ENCODE measurements at places on chromosomes 4 and X.
A peak's percentile ranks its signal among the peaks of the same experiment; 100 is the strongest.

DNA sequence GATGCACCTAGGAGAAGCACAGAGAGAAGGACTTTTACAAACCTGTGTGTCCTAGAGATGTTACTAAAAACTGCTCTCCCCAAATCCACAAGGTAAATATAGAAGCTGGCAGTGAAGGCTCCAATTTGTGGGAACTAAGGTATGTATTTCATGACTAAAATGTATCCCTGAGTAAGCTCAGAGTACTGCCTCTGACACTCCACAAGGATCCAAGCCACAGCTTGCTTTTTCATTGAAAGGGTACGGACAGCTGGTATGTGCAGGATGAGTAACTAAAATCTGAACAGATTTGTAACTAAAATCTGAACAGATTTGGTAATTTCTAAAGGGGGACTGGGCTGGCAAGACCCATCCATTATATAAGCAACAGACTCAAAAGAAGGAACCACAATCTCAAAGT is 187.6 kb downstream of the DCLK2 start:
- no peak for DNase-seq

DNA sequence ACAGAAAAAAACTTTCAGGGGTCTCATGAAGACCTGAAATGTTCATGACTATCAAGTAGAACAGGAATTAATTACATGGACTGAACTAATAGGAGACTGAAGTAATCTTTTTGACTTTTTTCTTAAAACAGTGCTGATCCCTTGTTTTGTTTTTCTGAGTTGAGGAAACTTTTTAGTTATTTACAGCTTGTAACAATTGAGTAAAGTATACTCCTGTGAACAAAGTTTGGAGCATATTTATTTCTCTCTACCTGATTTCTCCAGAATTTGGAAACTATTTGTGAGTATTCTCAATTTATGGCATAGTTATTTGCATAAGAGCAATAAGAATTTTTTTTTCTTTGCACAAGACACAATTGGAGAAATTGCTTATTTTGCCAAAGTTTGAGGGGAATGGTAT is 64.8 kb downstream of the PCDH18 start:
- no peak for DNase-seq

GRCh38 chr4:110675426-110675825 is 52.5 kb upstream of the PITX2 start:
- DNase-seq, result no peak

- no peak for DNase-seq
Measured at GRCh38 chr4:107279733-107280132, 243.6 kb upstream of the DKK2 start.

- DNase-seq, result no peak
Measured at GRCh38 chr4:38275331-38276100, 315.3 kb downstream of the PTTG2 start.

GRCh38 chrX:10939424-10939823 is 171.7 kb upstream of the HCCS start:
- DNase-seq, result no peak

DNA sequence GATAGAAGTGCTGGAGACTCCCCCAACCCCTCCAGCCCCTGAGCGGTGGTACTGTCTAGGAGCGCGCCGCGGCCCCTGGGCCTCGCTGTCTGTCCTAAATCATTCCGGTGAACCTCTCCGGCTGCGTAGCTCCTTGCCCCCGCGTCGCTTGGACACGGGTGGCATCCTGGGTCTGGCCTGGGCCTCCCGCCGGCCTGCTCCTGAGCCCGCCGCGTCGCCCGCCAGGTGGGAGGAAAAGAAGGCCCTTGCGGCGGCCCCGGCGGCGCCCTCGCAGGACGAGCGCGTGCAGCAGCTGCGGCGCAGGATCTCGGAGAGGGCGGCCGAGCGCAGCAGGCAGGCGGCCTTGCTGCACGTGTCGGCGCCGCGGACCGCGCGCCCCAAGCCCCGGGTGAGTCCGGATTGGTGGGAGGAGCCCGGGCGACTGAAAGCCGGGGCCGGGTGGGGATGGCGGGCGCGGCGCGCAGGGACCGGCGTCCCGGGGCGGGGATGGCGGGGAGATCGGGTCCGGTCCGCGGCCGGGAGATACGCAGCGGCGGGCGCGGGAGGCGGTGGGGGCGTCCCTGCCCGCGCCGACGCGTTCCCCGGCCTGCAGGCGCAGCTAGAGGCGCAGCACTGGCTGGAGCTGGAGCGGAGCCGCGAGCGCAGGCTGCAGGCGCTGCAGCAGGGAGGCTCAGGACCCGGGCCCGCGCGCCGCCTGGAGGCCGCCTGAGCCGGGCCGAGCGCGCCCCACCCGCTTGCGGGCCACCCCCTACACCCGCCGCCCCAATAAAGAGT is 6.5 kb upstream of the RNF4 start:
- DNase-seq, result peak; percentile 68

- DNase-seq, result peak; percentile 39
Measured at GRCh38 chr4:1711571-1712215, 426 bp downstream of the SLBP start.

- DNase-seq, result no peak
Measured at GRCh38 chr4:32180086-32180485, 1459.9 kb downstream of the PCDH7 start.

GRCh38 chr4:139675651-139676050 is 10.0 kb downstream of the MGST2 start:
- no peak for DNase-seq

- no peak for DNase-seq
Measured at GRCh38 chr4:16029262-16029661, 54.6 kb downstream of the PROM1 start.

GRCh38 chr4:80336582-80336981 is 1.1 kb downstream of the CFAP299 start:
- no peak for DNase-seq

DNA sequence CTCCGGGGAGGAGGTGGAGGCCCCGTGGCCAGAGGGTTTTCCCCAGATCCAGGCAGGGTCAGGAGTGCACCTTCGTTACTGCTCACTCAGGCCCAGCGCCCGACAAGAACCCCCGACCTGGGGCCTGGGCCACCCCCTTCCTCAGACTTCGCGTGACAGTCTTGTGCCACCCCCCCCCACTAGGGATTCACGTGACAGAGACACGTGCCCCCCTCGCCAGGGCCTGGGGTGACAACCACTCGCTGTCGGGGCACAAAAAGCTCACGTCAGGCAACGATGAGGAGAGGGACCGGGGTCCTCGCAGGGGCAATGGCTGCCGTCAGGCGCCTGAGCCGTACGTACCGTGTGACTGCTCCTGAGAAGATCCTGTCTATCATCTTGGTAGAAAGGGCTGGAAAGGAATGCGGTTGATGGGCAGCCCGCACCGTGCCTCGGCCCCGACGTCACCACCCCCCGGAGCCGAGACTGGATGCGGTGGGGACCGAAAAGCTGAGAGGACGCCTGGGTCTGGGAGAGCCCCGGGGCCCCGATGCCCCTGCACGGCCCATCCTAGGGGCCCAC is 23.0 kb upstream of the GTPBP6 start:
- DNase-seq, result no peak

DNA sequence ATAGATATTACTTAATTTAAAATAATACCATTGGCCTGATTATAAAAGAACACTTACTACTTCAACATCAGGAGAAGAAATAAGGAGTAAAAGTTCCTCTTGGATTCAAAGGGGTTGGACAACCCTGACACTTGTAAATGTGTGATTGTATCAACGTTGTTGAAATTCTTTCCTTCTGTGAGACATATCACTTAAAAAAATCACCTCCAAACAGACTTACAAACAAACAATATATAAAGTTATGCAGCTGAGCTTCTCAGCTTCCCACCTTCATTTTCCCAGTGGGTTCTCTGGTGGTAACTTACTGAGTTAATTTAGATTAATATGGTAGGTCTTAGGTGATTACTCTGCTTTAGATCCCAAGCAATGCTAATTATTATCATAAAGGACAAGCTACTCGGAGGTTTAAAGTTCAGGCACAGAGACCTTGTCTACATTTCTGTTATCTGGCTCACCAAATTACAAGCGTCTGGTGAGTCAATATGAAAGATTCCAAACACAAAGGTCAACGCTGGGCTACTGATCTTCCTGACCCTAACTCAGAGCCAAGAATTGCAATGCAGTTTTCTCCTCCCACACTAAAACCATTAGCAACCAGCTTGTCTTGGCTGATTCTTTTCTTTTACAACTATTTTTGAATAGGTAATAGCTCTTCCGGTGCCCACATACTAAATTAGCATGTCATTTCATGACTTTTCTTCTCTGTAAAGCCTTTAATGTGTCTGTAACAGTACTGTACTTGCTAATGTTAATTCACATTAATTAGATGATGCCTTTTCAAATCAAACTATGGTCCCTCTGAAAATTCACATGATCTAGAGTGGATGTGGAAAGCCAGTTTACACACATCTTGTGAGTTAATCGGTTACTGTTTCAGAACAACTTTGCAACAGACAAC is 157.6 kb downstream of the RASL11B start:
- no peak for DNase-seq
